ENCODE measurements at places on chromosomes 11 and 22.

DNA sequence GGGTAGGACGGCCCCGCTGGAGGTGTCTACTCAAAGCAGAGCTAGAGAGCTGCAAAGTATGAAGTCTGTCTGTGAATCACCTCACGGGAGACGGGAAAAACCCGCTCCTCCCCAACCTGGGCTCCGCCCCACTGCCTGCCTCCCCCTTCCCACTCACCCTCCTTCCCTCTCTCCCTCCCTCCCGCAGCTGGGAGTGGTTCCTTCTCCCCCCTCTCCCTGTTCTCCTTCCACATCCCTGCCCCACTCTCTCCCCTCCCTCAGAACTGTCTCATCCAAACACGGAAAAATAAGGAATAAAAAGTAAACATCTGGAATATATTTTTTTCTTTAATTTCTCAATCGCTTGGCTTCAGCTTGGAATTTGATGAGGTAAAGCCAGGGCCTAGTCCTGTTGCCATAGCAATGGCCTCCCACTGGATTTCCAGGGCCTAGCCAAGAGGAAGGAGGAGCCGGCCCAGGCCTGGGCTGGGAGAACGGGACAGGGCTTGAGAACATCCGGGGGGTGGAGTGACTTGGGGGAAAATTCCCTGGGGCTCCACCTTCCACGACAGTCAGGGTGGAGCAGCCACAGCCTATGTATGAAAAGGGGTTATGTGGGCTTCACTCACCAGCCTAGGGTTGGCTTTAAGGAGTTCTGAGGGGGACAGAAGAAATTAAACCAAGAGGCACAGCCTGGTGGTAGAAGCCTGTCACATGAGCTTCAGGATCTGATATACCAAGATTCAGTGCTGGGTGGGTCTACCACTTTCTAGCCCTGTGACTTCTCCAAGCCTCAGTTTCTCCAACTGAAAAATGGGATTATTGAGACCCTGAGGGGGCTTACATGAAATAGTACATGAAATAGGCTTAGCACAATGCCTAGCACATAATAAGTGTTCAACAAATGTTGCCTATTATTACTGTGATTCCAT lies 2.2 kb downstream of the TNKS1BP1 start:
- no peak for DNase-seq

- no peak for DNase-seq
These were observed 42.0 kb downstream of the TCF20 start for GRCh38 chr22:42228483-42228882.

- DNase-seq: no peak
These were observed 24.6 kb downstream of the FLRT1 start for GRCh38 chr11:64060263-64060860.

DNA sequence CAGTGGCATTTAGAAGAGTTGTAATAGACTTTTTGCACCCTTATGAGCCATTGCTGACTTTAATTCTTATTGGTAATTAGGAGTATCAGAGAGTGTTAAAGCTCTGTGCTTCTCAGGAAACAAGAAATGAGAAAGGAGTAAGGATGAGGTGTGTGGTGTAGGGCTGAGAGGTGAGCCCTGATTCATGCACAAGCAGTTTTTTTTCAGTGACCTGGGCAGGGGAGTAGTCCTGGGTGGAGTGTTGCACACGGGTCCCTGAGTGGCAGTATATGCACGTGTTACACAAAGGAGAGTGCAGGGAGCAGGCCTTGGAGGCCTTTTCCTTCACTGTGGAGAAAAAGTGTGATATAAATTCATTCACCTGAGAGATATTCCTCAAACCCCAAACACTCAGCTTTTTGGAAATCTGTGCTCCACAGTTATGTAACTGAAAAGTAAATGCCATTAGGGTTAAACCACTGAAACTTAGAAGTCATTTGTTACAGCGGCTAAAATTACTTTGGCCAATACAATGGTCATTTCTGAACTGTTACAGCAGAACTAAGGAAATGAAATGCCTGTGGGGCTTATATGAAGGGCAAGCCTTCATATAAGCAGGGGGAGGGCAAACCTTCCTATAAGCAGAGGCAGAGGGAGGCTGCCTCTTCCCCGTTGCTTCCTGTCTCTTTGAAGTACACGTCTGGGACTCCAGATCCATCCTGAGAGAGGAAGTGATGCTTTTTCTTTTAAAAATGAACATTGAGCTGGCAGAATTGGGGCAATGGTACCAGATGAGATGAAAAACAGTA lies 62.6 kb upstream of the OLFML1 start:
- no peak for DNase-seq

- no peak for DNase-seq
These were observed 52.6 kb downstream of the KREMEN1 start for GRCh38 chr22:29125443-29125778.

- DNase-seq: no peak
These were observed 43.9 kb upstream of the SPATA19 start for GRCh38 chr11:133889188-133889587.

GRCh38 chr22:44133901-44134571 lies 46.7 kb upstream of the PARVG start:
- no peak for DNase-seq

GRCh38 chr22:28900379-28900925 lies 17.1 kb downstream of the ZNRF3 start:
- DNase-seq: no peak

- no peak for DNase-seq
These were observed 7.2 kb downstream of the BPIFC start for GRCh38 chr22:32457031-32457430.

DNA sequence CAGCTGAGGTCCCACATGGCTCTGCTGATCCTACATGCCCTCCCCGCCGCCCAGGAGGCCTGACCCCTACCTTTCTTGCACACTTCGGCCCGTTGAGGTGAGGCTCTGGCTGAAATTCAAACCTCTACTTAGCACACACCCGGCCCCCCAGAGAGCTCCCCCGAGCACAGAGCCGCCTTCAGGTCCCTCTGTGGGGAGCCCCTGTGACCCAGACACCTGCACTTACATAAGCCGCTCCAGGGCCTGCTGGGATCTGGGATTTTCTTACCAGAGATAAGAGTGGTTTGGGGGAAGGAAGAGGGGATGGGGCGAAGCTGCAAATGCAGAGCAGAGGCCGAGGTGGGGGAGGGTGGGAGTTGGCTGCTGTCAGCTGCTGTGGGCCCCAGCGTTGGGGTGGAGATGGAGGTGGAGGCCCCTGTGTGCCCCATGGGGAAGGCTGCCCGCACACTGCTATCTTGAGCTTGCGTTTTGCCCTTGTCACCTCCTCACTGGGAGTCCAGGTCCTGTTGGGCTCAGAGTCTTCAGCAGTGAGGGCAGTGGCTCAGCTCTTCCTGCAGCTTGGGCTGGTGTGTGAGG lies 30.6 kb downstream of the CAPN1 start:
- no peak for DNase-seq

- DNase-seq: no peak
These were observed 3.4 kb upstream of the ADAMTS8 start for GRCh38 chr11:130431801-130432200.

DNA sequence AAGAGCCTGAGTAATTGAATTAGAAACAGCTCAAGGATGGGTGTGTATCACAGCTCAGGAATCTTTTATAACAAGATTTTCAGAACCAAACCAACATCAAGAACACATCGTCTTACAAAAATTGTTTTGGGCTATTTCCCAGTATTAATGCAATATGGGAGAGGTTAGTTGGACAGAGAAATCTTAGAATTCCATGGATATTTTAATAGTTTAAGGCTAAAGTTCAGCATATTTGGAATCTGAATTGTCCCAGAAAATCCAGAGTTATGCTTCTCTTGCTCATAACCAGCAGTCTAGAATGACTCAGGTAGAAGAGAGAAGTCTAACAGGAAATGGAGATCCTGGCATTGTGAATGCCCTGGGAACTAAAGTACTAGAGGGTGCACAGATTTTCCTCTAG lies 74.6 kb downstream of the ADM start:
- no peak for DNase-seq

DNA sequence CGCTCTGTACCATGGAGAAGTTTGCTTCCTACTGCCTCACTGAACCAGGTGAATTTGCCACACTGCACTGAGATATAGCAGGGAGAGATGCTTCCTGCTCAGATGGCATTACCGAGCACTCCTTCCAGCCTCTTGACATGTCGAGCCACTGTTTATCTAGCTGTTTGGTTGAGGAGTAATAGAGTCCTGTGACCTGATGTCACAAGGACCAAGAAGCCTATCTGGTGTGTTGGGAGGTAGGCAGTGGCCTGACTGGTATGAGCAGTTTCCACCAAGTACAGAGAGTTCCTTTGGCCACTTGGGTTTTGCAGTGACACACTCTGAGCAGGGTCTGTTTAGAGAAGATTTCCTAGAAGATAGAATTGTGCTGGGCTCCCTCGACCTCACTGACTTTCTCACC lies 5.2 kb downstream of the ACAD8 start:
- DNase-seq: no peak

DNA sequence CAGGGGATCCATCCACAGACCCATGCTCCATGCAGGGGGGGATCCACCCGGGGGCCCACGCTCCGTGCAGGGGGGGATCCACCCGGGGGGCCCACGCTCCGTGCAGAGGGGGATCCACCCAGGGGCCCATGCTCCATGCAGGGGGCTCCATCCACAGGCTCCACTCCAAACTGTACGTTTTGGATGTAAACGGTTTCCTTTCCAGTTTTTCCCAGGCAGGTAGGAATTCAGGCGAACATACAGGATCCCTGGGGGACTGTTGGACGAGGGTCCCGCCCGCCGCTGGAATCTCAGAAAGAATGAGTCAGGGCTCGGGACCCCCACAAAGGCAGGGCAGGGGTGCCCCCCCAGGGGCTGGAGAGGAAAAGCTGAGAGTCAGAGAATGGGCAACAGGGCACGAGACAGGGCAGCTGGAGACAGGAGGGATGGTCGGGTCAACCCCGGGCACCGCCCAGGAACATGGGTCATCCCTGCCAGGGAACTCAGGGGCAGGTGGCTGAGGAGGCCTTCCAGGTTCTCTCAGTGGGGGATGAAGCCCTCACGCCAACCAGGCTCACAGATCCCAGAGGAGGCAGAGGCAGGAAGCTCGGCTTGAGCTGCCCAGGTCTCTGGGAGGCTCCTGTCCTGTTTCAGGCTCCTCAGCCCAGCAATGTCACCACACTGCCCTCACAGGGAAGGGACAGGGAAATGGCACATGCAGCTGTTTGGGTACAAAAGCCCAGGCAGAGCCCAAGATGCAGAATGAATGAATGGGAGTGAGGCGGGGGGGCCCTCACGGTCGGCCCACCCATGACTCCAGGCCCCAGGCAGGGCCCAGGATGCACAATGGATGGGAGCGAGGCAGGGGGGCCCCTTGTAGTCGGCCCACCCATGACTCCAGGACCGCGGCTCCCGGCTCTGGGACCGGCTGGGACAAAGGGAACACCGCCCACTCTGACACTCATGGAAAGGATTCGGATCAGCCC lies 200.2 kb downstream of the BRD1 start:
- DNase-seq: no peak

DNA sequence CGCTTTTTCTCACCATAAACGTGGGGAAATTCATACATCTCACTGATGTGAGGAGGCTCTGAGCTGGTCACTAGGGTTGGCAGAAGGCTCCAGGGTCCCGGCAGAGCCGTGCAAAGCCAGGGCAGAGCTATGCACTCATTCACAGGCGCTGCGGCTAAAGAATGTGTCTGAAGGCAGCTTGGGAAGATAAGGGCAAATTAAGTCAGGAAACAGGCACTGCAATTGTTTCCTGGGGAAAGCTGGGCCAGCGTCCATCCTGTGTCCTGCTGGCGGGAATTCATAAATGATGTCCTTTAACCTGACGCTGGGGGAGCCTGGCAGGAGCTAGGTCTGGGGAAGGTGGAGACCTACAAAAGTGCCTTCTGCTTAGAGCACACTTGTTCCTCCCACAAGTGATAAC lies 27.6 kb downstream of the PKNOX2 start:
- DNase-seq: no peak

DNA sequence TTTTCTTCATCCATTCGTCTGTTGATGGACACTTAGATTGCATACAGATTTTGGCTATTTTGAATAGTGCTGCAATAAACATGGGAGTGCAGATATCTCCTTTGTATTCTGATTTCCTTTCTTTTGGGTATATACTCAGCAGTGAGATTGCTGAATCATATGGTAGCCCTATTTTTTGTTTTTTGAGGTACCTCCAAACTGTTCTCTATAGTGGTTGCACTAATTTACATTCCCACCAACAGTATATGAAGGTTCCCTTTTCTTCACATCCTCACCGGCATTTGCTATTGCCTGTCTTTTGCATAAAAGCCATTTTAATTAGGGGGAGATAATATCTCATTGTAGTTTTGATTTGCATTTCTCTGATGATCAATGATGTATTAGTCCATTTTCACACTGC lies 96.1 kb downstream of the PRR5L start:
- no peak for DNase-seq

DNA sequence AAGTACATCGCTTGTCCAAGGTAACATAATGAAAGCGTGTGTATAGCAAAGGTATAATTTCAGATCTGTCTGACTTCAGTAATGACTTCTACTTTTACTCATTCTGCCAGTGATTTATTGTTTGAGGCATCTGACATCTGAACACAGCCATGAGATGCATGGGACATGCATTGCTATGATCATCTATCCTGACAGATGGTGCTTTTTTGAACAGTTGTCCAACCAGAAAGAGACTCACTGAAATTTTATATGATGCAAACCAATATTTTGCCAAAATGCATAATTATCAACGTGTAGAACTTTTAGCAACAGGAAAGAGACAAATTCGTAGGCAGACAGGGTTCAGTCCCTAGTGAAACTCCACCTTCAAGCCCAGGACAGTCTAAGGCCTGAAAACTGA lies 19.6 kb downstream of the OR5M3 start:
- no peak for DNase-seq

DNA sequence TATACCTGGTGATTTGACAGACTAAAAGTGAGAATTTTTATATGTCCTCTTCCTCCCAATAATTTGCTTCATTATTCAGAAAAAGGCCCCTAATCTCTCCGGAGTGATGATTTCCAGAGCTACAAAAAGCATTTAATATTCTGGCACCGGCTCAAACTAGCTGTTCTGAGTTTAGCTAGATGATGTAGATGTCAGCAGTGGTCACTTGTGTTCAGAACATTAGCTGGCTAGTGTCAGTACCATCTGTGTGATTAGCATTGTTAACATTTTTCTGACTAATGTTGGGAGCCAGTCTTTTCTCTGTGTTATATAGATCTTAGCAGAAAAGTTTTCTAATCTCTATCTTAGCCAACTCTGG lies 68.7 kb upstream of the RRM1 start:
- no peak for DNase-seq

DNA sequence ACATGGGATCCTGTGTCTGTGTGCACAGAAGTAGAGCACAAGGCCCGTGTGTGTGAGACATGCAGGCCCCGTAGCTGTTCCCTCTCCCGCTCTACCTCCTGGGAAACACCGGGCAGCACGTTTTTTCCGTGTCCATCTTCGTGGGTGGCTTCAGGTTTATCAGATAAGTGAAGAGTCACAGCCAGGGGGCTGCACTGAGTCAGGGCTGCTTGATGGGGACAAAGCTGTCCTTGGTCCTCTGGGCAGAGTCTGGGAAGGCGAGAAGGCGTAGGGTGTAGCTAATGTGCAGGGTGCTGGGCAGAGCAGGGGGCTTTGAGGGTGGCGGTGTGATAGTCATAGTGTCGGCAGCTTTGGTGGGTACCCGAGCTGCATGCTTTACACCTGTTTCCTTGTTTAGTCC lies 23.7 kb downstream of the INCENP start:
- DNase-seq: no peak

GRCh38 chr22:19703869-19704268 lies 10.4 kb upstream of the SEPTIN5 start:
- DNase-seq: no peak
